ENCODE measurements at places on chromosomes 5 and 9.
A peak's percentile ranks its signal among the peaks of the same experiment; 100 is the strongest.

DNA sequence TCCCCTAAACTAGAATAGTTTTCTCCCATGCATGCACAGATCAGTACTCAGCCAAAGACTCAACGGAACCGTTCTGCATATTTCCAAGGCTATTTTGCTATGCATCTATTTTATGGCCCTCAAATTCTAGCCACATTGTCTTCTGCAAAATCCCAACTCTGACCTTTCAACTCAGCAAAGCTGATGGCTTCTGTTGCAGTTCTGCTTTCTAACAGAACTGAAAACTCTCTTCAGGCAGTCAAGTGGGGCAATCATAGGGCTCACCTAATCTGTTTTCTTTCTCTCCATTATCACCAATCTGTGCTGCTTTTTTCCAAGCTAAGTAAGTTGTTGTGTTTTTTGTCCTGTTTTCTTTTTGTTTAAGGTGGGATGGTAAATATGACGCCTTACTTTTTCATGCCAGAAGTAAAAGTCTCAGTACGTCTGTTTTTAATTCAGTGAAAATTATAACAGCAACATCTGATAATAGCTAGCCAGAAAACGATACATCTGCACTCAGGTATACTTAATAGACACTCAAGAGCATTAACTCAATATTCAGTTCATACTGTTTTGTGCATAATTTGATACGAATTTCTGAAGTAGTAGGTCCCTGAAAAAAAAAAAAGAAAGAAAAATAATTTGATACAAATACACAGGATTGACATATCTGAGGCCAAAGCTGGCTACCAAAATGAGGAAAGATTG, 454.3 kb downstream of the TLE1 start:
- peak; percentile 11 for DNase-seq

- DNase-seq = no peak
Measured at GRCh38 chr9:124531115-124531514, 23.9 kb upstream of the NR5A1 start.

DNA sequence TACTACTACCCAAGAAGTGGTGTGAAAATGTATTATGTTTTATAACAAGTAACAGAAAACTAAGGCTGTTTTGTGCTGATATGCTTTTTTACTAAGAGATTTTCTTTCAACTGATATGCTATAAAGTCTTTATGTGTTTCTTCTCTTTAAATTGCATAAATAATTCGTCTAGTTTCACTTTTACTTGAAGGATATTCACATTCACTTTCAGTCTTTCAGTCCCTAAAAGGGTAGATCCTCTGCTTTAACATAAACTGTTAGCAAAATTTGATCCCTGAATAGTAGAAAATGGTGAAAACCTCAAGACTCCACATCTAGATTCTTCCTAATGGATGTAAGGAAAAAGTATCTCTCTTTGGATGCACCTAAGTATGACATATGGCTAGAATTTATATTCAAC, 69.0 kb upstream of the FST start:
- DNase-seq = no peak

- no peak for DNase-seq
Measured at GRCh38 chr5:122009436-122009835, 47.7 kb downstream of the SRFBP1 start.

DNA sequence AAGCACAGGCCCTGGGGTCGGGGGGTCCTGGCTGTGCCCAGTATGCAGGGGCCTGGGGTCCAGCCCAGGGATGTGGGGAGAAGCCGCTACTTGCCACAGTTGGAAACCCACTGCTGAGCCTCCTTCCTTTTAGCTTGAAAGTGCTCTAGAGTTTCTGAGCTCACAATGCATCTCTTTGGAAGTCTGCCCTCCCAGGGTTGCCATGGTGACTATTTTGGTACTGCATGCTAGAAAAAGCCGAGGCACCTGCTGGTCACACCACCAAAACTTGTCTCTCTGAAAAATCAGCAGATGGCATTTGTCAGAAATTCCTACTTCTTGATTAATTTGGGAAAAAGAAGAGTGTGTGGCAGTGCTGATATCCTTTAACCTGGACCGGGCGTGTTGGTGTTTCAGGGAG, 151.8 kb downstream of the SEC61B start:
- DNase-seq = no peak

- no peak for DNase-seq
Measured at GRCh38 chr5:74166064-74166463, 474.5 kb downstream of the ENC1 start.

GRCh38 chr9:127809540-127810377, 7.1 kb downstream of the FPGS start:
- peak; percentile 36 for DNase-seq

- no peak for DNase-seq
Measured at GRCh38 chr9:108567571-108567970, 288.2 kb downstream of the ACTL7B start.

DNA sequence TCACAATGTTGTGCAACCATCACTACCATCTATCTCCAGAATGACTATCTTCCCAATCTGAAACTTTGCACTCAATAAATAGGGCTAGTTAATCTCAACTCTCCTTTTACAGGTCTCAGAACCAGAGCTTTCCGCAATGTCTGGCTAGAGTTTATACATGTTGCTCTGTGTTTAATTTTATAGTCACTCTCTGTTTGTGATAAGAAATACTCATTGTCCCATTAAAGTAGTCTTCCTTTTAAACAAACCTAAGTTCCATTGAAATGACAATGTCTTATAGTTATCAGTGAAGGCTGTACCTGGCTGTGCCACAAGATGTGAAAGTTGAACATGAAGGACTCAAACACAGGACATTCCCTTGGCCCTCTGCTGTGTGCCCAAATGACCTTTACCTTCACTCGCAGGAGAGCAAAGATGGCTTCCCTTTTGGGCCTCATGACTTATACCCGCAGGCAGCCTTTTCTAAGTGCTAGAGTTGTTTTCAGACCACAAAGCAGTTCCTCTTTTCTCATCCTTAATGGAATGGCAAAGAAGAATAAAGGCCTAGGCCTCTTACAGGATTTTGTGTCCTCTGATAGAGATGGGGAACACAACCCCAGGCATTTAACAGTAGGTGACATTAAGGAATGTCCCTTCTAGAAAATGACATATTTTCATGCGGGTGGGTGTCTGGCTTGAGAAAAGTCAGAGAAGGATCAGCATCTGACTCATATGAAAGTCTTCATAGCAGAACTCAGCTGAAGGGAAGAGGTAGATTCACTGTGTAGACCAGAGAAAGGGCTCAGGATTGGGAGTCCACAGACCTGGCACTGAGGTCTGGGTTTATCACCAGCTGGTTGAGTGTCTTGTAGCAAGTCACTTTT, 69.6 kb upstream of the ATP10B start:
- DNase-seq = no peak

DNA sequence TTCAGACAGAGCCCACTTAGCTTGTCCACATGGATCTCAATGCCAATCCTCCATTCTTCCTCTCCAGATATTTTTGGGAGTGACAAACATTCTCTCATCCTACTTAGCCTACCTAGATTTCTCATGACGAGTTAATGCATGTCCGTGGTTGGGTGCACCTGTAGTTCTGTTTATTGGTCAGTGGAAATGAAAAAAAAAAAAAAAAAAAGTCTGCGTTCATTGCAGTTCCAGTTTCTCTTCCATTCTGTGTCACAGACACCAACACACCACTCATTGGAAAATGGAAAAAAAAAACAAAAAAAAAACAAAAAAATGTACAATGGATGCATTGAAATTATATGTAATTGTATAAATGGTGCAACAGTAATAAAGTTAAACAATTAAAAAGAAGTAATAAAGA, 59.0 kb downstream of the BASP1 start:
- no peak for DNase-seq

GRCh38 chr9:111678293-111678692, 16.9 kb downstream of the GNG10 start:
- DNase-seq = no peak

- no peak for DNase-seq
Measured at GRCh38 chr5:73835726-73836125, 209.7 kb downstream of the ARHGEF28 start.

DNA sequence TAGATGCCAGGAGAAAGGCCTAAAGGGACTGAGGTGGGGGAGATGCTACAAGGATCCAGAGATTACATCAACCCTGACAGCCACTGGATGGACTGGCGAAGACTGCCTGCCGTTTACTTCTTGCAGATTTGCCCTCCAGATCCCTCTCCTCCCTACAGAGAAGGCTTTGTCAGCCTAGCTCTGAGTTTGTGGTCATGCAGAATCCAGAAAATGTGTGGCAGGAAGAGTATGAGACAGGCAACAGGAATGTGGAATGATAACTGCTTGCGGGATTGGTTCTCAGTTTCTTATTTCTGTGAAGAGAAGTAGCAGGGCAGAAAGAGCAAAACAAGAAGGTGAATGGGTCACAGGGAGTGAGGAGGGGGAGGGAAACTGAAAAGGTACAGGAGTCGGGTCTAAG, 129.6 kb downstream of the TLE1 start:
- DNase-seq = no peak

GRCh38 chr5:96823900-96824380, 16.2 kb upstream of the ERAP1 start:
- DNase-seq = no peak

GRCh38 chr5:41695920-41696582, 174.2 kb downstream of the OXCT1 start:
- peak; percentile 0 for DNase-seq

DNA sequence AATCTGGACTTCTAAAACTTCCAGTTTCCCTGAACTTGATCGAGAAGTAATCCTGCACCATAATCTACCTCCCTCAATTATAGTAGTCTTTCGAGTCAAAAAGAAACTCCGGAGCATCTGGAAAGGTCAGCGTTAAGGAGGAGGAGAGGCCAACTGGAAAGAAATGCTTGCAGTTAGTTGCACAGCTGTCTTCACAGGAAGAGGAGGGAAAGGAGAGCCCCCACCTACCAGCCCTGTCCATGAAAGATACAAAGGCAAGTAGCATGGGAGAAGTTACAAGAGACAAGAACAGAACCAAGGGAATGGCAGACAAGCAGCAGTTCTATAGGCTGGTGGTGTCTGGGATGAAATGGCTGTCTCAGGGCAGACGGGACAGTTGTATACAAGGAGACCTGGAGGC, 170.6 kb downstream of the RAB3C start:
- DNase-seq = no peak

GRCh38 chr9:108100571-108100970, 611.0 kb upstream of the KLF4 start:
- no peak for DNase-seq

DNA sequence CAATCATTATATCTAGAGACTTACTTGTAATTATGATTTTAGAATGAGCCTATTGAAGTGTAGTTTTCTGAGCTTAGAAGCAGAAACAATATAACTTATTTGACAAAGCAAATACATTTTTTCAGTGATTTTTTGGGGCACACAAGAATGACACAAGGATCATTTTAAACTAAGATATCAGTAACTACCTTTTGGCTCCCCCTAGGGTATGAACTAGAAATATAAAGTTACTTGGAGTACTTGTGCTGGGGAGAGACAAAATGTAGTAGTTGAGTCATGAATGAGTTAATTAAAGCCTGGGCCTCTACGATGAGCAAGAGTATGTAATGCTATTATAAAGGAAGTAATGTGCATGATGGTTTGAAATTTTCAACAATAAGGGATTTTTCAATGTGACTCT, 1244.1 kb upstream of the ACO1 start:
- DNase-seq = peak; percentile 23

DNA sequence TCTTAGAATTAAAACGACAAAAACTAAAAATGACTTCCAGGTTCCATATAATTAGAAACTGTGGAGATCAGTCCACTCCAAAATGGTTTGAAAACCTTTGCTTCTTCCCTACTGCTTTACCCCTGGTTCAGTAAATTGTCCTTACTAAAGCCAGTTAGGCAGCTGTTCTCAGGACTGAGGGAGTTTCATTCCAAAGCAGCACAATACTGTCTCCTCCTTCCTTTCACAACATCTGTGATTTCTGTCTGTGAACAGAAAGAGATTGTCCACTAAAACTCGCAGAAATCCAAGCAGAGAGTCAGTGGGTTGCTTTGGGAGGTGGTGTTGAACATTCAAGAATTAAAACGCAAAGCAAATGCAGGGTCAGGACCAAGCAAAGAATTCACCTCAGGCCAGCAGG, 740.8 kb upstream of the ZNF608 start:
- DNase-seq = peak; percentile 87

GRCh38 chr5:106755789-106756188, 914.9 kb downstream of the EFNA5 start:
- no peak for DNase-seq

DNA sequence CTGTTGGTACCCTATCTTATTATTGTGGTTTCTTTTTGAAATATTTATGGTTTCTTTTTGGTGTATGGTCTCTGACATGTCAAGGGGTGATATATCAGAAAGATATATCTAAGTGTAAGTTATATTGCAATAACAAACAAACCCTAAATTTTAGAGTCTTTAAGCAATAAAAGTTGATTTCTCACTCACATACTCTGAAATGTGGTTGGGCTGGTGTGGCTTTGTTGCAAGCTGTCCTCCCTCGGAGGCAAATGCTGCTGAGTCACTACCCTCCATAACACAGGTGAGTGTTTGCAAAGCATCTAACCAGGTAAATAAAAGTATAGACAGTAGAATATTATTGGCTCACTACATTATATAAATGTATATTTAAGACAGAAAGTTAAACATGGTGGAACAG, 253.2 kb downstream of the CDH18 start:
- DNase-seq = no peak

- no peak for DNase-seq
Measured at GRCh38 chr5:113005454-113005853, 28.9 kb downstream of the DCP2 start.

GRCh38 chr5:72561148-72561972, 54.1 kb upstream of the ZNF366 start:
- no peak for DNase-seq

DNA sequence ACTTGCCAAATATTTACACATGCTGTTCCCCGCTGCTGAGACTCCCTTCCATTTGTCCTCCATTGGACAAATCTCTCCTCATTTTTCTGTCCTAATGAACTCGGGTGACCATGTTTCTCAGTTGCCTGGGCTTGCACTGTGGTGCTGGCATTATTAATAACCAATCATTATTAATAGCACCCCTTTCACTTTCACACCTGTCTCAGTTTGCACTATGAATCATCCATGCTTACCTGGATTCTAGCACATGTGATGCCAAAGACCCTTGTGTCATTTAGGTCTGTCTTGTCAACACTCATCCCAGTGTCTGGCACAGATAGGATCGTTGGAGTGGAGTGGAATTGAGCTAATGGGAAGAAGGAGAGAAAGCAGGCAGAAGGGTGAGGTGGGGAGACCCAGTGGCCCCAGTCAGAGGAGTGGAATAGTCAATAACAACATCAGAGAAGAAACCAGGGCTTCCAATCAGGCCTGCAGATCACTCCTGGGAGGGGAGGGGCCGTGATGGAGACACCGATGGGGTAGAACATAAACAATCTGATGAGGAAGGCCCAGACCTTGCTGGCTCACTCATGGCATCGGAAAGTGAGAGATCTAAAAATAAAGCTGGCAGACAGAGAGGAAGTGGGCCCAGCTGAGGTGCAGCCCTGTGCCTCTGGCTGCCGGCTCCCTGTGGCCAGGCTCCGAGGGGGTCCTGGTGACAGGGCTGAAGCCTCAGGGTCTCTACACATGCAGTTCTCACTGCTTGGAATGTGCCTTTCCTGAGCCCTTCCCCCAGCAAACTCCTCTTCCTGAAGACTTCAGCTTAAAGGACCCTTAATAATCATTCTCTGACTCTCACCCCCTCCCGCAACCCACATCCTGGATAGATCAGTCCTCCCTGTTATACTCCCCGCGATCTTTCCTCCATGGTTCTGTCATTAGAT, 33.5 kb upstream of the CRB2 start:
- DNase-seq = no peak

GRCh38 chr9:124218438-124218982, 39.2 kb upstream of the NEK6 start:
- DNase-seq = no peak
